ENCODE measurements at places on chromosomes 3 and 15. TPM values are rescaled to one million over a fixed set of nuclear protein-coding genes. Genes with fewer than 3 reads are reported as not detected.

DNA sequence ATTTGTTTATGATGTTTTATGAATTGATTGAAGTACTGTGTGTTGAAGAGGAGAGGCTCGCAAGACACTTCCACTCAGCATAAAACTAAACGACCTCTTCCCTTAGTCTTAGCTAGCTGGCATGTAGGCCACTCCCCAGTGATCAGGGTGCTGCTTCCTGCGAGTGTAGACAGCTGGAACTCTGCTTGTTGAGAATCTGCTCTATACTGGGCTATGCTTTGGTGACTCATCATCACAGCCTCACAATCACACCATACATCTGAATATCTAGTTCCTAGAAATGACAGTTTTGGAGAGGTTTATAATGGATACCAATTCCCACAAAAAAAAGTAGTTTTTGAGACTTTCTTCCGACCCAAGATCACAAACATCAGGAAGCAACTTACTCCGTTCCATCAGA lies 1.5 kb upstream of the SLC24A5 start:
- peaks cover 4% of the 10 kb centered on the region for H3K27me3 ChIP-seq
- H3K4me3 ChIP-seq, result no peak overlapping the region
- DNase-seq, result no peak
- no peaks in the 10 kb centered on the region for H3K36me3 ChIP-seq

DNA sequence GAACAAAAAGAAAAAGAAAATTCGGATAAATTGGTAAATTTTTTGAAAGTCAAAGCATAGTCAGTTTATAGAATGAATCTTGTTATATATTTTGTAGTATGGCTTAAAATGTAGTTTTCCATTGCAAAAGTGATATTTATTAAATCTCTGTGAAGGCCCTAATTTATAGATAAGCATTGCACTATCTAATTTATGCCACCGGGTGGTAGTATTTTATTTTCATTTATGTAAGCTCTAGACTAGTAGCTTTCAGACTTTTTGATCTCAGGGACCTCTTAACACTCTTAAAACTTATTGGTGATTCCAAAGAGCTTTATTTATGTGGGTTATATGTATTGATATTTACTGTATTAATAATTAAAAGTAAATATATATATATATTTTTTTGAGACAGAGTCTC lies 133.9 kb upstream of the LRRFIP2 start:
- H3K27me3 ChIP-seq, result no peaks in the 10 kb centered on the region
- no peaks in the 10 kb centered on the region for H3K36me3 ChIP-seq
- no peak overlapping the region for H3K4me3 ChIP-seq
- DNase-seq, result no peak
- no peaks in the 10 kb centered on the region for H3K4me1 ChIP-seq
- no peak overlapping the region for H3K27ac ChIP-seq

IRAK2 gene
- 25.1 TPM for total RNA-seq

DNA sequence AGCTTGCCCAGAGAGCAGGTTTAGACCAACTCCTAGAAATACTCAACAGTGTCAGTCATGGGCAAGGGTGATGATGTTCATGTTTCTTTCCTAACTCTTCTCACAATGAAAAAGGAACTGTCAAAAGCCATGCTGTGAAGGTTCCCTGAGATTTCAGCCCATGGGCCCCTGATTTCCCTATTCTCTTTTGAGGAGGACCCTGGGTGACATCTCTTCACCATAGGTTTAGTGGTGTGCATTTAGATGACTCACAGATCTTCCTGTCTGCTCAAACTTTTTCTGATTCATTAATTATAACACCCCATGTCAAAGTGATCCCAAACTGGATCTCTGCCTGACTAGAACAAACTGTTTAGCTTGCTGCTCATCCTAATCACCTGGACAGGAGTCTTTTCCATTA lies 108.0 kb downstream of the BBX start:
- no peak overlapping the region for H3K4me3 ChIP-seq
- no peaks in the 10 kb centered on the region for H3K36me3 ChIP-seq
- no peaks in the 10 kb centered on the region for H3K4me1 ChIP-seq
- H3K27me3 ChIP-seq, result no peaks in the 10 kb centered on the region

DNA sequence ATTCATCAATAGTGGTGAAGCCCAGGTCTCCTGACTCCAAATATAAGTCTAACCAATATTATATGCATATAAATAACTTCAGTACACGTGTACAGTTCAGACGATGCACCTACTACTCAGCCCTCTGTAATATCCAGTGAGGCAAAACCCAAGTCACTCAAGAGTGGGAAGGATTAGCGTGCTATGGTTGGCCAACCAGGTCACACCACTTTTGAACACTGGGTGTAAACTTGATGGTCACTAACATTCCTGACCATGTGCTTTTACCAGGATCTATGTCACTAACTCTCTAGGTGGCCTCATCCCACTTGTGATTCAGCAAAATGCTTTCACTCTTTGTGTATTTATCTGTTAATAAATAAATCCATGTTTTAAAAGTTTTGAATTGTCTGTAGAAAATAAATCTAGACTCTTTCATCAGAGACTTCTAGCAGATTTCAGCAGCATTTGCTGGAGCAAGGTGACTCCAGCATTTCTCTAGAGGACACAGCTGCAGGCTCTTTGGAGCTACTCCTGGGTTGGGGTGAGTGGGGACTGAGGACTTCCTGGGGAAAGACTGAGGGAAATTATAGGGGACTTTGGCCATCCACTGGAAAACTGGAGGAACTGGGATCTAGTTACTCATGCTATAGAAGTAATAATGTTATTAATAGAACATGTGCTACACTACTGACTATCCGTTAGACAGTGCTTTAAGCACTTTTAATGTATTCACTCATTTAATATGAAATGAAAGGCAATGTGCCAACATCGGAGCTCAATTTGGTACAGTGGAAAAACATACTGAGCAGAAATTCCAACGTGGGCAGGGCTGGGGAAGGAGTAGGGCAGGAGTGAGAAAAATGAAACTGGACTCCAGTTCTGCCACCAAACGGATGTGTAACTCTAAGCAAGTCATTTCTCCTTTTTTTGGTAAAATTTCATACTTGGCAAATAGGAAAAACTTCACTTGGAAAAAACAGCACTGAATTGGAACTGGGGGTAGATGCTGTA lies 97.9 kb downstream of the RORA start:
- H3K4me3 ChIP-seq, result no peak overlapping the region
- no peak for DNase-seq
- 0 out of 2 replicates have a peak, but pooled peaks cover 4% of the 10 kb centered on the region for H3K27me3 ChIP-seq

GRCh38 chr3:17307482-17307881 lies 422.7 kb downstream of the PLCL2 start:
- H3K36me3 ChIP-seq, result no peaks in the 10 kb centered on the region
- no peak overlapping the region for H3K27ac ChIP-seq
- no peaks in the 10 kb centered on the region for H3K4me1 ChIP-seq
- no peak for DNase-seq

DNA sequence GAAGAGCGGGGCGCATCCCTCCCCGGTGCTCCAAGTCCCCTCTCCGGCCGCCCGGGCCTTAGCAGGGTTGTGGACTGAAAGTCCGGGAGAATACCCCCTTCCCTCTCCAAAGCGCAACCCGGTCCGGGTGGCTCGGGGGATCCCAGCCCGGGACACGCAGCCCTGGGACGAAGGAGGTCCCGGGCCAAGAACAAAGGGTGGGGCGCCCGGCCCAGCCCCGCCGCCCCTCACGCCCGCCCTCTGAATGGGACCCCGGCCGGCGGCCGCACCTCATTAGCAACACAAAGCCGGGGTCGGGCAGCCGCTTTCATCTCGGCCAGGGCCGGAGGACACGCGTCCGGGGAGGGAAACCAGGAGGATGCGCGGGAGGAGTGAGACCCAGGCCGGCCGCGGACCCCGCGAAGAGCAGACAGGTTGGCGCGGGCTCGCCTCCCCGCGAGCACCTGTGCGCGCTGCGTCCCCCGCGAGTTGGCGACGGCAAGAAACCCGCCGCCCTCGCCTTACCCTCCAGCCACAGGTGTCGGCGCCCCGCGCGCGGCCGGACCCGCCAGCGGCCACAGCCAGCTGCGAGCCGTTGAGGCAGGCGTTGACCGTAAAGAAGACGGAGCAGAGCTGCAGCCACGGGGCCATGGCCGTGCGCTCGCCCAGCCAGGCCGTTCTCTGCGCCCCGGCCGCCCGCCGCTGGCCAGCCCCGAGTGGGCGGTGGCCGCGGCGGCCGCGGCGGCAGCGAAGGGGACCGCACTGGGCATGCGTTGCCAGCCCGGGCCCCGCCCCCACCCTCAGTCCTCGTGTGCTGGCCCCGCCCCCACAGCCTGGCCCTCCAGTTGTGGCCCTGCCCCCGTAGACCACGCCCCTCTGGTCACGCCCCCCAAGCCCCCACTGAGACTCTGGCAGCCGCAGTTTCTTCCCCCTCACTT lies at the start of gene IL17RD:
Gene IL17RD (minus strand): TSS at position 697 of the 917 bp plus-strand sequence. CDS start 67 bp downstream, at position 630.
- H3K27ac ChIP-seq, result no peak within 1 kb of the TSS
- peak within 1 kb of the TSS; percentile 60 for H3K4me3 ChIP-seq
- no peak for DNase-seq
- no peaks in the 10 kb centered on the region for H3K36me3 ChIP-seq

GFM1 gene
- 59.3 TPM for total RNA-seq

NDUFB4 gene
- 208 TPM for total RNA-seq

Measured in Panc1 (cell line).